Stimulated activated CD4-positive, alpha-beta T cell treated with anti-CD3 and anti-CD28 coated beads, Interleukin-2, amount 100 ng/mL, for 24 hours (primary cell): ENCODE measurements at places on chromosomes 12 and 14.

GRCh38 chr12:100798286-100799160 lies 3.9 kb downstream of the ANO4 start:
- DNase-seq = no peak

- DNase-seq = no peak
Observed at GRCh38 chr12:92503971-92504593, 198.7 kb upstream of the PLEKHG7 start.

DNA sequence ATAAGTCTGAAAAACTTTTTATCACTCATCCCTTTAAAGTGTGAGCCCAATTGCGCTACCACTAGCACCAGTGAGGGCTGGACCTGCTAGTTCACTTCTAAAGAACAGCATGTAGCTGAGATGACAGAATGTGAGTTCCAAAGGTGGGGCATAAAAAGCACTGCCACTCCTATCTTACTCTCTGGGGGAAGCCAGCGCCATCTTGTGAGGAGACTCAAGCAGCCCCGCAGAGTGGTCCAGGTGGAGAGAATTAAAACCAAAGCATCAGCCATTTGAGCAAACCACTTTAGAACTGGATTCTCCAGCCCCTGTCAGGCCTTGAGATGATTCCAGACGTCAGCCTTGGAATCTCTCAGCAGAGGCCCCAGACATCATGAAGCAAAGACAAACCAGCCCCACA lies 39.9 kb downstream of the TMEM132D start:
- no peak for DNase-seq

DNA sequence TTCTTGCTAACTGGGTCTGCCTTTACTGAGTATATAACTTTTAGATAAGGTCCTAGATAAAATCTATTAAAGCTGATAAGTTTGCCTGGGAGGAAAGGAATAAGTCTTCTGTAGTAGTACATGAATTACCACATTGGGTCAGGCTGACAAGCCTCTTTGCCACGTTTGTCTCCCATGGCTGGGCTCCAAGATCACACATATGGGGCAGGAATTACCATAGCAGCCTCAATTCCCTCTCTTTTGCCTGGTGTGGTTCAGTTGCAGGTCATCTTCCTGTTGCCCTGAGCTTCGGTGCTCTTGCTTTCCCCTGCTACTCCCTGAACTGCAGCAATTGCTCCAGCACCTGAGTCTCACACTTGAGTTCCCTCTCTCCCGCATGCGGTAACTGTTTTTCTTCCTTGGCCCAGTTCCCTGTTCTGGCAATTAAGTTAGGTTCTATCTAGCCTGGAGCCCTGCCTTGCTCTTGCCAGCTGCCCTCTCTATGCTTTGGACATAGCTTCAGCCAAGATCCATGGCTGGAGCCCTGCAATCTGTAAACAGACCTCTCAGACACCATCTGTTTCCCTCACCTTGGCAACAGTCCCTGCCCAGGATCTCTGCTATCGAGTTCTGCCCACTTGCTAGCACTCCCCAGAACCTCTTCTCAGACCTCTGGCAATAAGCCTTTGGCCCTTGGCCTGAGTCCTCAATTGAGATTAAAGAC lies 5.8 kb upstream of the GLT8D2 start:
- DNase-seq = no peak

DNA sequence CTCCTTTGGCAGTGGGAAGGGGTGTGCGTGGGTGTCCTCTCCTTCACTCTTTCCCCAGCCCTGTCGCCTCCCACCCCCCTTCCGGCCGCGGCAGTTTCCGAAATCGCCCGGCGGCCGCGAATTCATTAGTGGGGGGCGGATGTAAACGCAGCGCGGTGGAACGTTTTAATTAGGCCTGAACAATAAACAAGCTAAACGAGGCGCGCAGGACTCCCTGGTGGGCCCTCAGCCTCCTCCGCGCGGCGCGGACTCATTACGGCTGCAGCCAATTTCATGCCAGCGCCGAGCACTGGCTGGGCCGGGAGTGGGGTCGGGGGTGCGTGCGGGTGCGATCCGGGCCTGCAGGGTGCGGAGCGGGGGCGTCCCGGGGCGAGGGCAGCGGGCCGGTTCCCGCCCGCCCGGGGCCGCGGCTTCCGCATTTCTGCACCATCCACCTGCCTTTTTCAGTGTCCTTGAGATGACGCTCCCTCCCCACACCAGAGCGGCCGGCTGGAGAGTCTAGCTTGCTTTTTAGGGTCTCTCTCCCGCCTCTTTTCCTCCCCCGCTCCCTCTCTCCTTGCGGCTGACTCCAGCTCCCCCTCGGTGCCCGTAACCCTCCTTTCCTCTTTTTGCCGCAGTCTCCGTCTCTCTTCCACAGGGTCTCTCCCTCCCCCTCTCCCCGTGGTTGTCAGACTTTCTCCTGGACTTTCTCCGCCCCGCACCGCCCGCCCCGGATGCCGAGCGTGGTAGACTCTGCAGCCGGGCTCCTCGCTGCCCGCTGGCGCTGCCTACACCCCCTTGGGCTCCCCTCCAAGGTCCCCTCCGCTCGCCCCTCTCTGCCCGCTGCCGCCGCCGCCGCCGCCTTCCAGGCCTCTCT lies at the start of gene CISTR:
TSS of gene CISTR (minus strand) at position 644 of the 856 bp plus-strand sequence.
- peak; percentile 42 for DNase-seq

GRCh38 chr12:57781244-57781643 lies 1.3 kb upstream of the TSFM start:
- DNase-seq = no peak

DNA sequence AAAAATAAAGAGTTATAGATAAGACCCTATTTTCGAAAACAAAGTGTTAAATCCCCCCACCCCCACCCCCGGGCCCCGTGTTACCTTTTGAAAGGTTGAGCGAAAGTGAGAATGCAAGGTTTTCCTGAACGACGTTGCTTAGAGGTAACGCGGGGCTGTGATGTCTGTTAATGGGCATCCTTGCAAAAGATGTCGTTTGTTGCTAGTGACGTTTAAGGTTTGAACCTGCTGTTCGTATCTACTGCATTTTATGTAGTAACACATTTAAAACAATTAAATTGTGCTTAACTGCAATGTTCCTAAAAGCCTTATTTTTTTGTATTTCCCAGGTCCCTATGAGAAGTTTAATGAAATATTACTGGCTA lies 1.2 kb downstream of the CPSF6 start:
- DNase-seq = peak; percentile 35

DNA sequence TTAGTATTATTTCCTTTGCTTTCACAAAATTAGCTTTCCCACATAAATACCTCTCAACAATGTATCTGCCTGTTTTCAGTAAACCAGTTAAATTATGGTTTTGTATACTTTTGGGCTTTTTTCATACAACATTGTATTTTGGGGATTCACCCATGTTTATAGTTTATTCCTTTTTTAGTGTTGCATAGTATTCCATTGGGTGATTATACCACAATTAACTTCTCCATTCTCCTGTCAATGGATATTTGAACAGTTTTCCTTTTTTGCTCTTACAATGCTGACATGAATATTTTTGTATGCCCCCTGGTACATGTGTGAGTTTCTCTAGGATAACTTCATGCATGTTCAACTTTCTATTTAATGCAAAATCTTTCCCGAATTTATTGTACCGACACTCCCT lies 12.6 kb upstream of the NDUFA12 start:
- DNase-seq = no peak

GRCh38 chr12:110889361-110889760 lies 31.0 kb downstream of the MYL2 start:
- DNase-seq = no peak

- no peak for DNase-seq
Observed at GRCh38 chr14:41905394-41905964, 298.8 kb downstream of the LRFN5 start.

DNA sequence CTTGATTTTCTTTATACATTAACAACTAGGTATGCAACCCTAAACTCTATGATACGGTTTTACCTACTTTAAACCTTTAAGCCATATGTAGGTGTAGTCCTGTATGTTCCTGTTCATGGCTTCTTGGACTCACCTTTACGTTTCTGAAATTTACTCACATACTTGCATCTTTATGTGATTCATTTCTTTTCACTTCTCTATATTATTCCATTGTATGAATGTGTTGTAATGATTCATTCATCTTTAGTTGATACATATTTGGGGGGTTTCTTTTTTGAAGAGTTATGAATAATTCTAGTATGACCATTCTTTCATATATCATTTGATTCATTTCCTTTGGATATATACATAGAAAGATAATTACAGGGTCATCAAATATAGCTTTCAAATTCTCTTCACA lies 2.4 kb upstream of the TAS2R50 start:
- DNase-seq = no peak

- DNase-seq = no peak
Observed at GRCh38 chr14:22203036-22203435, 386.0 kb downstream of the DAD1 start.

GRCh38 chr14:34228650-34228976 lies 233.4 kb downstream of the SPTSSA start:
- DNase-seq = no peak

DNA sequence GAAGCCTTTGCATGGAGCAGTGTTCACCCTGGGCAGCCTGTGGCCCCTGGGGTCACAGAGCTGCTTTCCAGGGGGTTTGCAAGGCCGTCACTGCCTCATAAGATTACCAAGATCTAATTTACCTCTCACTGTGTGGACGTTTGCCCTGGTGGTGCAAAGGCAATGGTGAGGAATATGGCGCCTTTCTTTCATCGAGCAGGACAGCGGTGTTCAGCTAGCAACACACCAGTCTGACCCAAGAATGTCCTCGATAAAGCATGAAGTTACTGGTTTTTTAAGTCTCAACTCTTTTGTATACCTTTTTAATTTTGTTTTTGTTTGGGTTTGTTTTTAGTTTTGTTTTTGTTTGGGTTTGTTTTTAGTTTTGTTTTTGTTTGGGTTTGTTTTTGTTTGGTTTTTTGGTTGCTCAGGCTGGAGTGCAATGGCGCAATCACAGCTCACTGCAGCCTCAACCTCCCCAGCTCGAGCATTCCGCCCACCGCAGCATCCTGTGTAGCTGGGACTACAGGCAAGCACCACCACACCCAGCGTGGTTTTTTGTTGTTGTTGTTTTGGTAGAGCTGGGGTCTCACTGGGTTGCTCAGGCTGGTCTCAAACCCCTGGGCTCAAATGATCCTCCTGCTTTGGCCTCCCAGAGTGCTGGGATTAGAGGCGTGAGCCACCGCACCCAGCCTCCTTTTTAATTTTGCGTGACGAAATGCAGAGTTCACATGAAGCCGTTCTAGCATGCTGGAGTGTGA lies 57.9 kb downstream of the PPP2R5C start:
- DNase-seq = peak; percentile 64
